ENCODE measurements at places on chromosomes 2 and 18. TPM values are rescaled to one million over a fixed set of nuclear protein-coding genes. Genes with fewer than 3 reads are reported as not detected.

DNA sequence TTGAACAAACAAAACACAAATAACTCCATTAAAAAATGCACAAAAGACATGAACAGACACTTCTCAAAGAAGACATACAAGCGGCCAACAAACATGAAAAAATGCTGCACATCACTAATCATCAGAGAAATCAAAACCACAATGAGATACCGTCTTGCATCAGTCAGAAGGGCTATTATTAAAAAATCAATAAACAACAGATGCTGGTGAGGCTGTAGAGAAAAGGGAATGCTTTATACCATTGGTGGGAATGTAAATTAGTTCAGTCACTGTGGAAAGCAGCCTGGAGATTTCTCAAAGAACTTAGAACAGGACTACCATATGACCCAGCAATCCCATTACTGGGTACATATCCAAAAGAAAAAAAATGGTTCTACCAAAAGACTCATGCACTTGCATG is 37.8 kb downstream of the GPR155 start:
- H3K4me1 ChIP-seq = no peaks in the 10 kb centered on the region
- no peak for DNase-seq
- no peak overlapping the region for H3K27ac ChIP-seq

Gene RIF1
- 54.8 TPM for total RNA-seq

DNA sequence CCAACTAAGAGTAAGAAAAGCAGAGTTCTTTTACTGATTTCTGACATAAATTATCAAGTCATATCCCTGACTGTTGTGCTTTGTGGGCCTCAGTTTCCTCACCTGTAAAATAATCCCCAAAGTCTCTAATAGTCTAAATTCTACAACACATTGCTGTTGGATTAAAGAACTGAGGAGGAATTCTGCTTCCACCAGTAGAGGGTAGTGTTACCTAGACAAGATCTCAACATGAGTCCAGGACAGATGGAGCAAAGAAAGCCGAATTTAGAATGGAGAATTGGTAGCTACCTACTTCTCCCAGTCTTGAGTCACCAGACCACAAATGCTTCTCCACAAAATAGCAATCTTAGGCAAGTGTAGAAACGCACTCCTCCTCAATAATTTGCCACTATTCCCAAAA is 462.5 kb upstream of the FSHR start:
- H3K4me3 ChIP-seq = no peak overlapping the region
- no peak overlapping the region for H3K27ac ChIP-seq
- no peaks in the 10 kb centered on the region for H3K27me3 ChIP-seq
- H3K4me1 ChIP-seq = no peaks in the 10 kb centered on the region

DNA sequence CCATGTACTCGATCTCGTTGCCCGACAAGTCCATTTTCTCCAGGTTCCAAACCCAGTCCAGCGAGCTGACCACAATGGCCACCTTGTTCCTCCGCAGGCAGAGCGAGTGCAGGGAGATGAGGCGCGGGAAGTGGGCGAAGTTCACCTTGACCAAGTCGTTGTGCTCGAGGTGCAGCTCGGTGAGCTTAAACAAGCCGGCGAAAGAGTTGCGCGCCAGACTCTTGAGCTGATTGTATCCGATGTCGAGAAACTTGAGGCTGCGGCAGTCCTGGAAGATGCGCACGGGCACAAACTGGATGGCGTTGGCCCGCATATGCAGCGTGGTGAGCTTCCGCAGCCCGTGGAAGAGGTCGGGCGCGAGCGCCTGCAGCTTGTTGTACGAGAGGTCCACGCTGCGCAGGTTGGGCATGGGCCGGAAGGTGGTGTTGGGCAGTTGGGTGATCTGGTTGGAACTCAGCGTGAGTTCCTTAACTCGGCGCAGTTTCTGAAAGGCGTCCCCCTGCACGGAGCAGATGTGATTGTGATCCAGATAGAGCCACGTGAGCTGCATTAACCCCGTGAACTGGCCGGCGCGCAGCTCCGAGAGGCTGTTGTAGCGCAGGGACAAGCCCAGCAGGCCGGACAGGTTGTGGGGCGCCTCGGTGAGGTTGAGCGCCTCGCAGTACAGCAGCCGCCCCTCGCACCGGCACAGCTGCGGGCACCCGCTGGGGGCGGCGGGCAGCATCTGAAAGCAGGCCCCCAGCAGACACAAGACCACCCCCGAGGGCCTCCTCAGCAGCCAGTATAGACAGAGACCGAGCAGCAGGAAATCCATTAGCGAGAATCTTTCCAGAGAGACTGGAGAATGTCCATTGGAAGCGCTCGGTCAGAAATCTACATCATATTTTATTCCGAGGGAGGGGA is 1.3 kb downstream of the LRRTM1 start:
- H3K27ac ChIP-seq = no peak overlapping the region
- H3K4me3 ChIP-seq = no peak overlapping the region
- no peaks in the 10 kb centered on the region for H3K36me3 ChIP-seq
- DNase-seq = peak; percentile 40

GRCh38 chr2:70161069-70161534 is 29.7 kb downstream of the C2orf42 start:
- no peak for DNase-seq
- H3K4me3 ChIP-seq = no peak overlapping the region
- no peak overlapping the region for H3K27ac ChIP-seq
- H3K4me1 ChIP-seq = no peaks in the 10 kb centered on the region
- peaks cover 16% of the 10 kb centered on the region for H3K36me3 ChIP-seq

GRCh38 chr18:25050605-25051004 is 301.4 kb downstream of the ZNF521 start:
- no peak overlapping the region for H3K27ac ChIP-seq
- no peak for DNase-seq
- no peaks in the 10 kb centered on the region for H3K4me1 ChIP-seq
- no peaks in the 10 kb centered on the region for H3K27me3 ChIP-seq

Gene VWC2L
- not detected for total RNA-seq

DNA sequence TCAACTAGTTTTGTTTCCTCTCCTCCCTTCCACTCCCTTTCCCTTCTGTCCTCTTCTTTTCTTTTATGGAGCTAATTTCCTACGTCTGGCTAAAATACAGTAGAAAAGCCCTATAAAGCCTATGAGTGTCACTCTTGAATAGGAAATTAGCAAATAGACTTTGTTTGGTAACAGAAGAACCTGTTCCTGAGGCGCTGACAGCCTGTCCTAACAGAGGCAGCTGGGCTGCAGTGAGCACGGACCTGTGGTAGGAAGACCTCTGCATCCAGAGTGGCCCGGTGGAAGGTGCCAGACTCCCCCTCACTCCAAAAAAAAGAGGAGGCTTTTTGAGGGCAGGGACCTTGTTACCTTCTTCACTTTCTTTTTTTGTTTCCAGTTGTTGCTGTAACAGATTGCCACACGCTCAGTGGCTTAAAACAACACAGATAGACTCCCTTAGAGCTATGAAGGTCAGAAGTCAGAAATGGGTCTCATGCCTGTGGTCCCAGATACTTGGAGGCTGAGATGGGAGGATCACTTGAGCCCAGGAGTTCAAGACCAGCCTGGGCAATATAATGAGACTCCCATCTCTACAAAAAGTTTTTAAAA is 81.2 kb upstream of the TXNDC2 start:
- H3K27ac ChIP-seq = no peak overlapping the region
- peak; percentile 26 for DNase-seq
- H3K36me3 ChIP-seq = no peaks in the 10 kb centered on the region
- H3K4me3 ChIP-seq = no peak overlapping the region
- peaks cover 36% of the 10 kb centered on the region for H3K4me1 ChIP-seq

- DNase-seq = no peak
- no peaks in the 10 kb centered on the region for H3K36me3 ChIP-seq
- no peak overlapping the region for H3K27ac ChIP-seq
- no peaks in the 10 kb centered on the region for H3K4me1 ChIP-seq
Measured at GRCh38 chr2:83844490-83844889, 614.6 kb downstream of the SUCLG1 start.

Gene BMP10
- total RNA-seq = not detected

Data from thyroid gland (tissue), 4 donors.